ENCODE measurements at places on chromosomes 13 and 19. TPM values are rescaled to one million over a fixed set of nuclear protein-coding genes. Genes with fewer than 3 reads are reported as not detected.

GRCh38 chr13:20182231-20182846, 10.4 kb downstream of the GJB2 start:
- H3K27me3 ChIP-seq, result peaks cover 27% of the 10 kb centered on the region
- no peaks in the 10 kb centered on the region for H3K4me1 ChIP-seq
- H3K36me3 ChIP-seq, result no peaks in the 10 kb centered on the region
- no peak overlapping the region for H3K27ac ChIP-seq
- H3K4me3 ChIP-seq, result no peak overlapping the region

GRCh38 chr19:46972311-46972710, 47.3 kb upstream of the NPAS1 start:
- H3K4me1 ChIP-seq, result peaks cover 53% of the 10 kb centered on the region
- H3K27ac ChIP-seq, result peak overlapping the region; percentile 16
- DNase-seq, result no peak

RGS9BP gene
- total RNA-seq, result 1.6 TPM

GRCh38 chr19:11987405-11988281, 22.8 kb downstream of the ZNF763 start:
- H3K4me3 ChIP-seq, result peak overlapping the region; percentile 84
- H3K27ac ChIP-seq, result peak overlapping the region; percentile 89
- DNase-seq, result peak; percentile 98
- H3K36me3 ChIP-seq, result no peaks in the 10 kb centered on the region

GRCh38 chr13:75704194-75704926, 68.2 kb downstream of the LMO7 start:
- DNase-seq, result no peak
- H3K27ac ChIP-seq, result no peak overlapping the region
- no peak overlapping the region for H3K4me3 ChIP-seq
- no peaks in the 10 kb centered on the region for H3K27me3 ChIP-seq
- no peaks in the 10 kb centered on the region for H3K4me1 ChIP-seq
- H3K36me3 ChIP-seq, result no peaks in the 10 kb centered on the region

HDGFL2 gene
- total RNA-seq, result 40.0 TPM

DNA sequence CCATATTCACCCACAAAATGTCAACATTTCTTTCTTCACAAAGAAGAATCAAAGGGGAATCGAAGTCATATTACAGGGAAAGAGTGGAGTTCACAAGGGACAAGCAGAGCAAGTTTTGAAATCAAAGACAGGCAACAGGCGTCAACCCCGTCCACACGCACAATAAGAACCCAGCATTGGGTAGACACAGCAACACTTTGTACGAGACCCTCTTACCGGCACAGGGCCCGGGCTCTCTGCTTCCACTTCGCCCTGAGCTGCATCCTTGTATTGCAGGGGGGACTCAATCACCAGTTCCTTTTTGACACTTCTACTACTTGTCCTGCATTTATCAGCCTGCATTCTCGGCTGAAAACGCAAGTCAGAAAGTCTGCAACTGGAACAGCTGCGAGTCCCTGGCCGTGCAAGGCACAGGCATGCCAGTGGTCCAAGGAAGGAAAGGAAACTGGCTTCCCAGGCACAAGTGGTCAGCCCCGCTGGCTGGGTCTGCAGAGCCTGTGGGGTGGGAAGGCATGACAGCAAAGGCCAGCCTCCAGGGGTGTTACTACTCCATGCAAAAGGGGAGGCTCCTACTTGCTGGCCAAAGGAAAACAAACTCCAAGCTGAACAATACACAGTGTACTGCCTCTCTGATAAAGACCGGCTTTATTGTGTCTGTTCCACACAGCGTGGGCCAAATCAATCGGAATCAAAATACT, at the start of gene DOCK9:
Gene DOCK9 (minus strand): TSS at position 497 of the 698 bp plus-strand sequence. CDS start 155 bp downstream, at position 342.
- H3K27me3 ChIP-seq, result no peaks in the 10 kb centered on the region
- no peaks in the 10 kb centered on the region for H3K36me3 ChIP-seq
- no peak within 1 kb of the TSS for H3K27ac ChIP-seq
- DNase-seq, result no peak
- H3K4me3 ChIP-seq, result peak within 1 kb of the TSS; percentile 50
- peaks cover 26% of the 10 kb centered on the region for H3K4me1 ChIP-seq

PABPC3 gene
- total RNA-seq, result 0.19 TPM

PTGIR gene
- 4.1 TPM for total RNA-seq

- no peaks in the 10 kb centered on the region for H3K4me1 ChIP-seq
- no peaks in the 10 kb centered on the region for H3K27me3 ChIP-seq
- no peaks in the 10 kb centered on the region for H3K36me3 ChIP-seq
- no peak overlapping the region for H3K27ac ChIP-seq
Observed at GRCh38 chr13:71722206-71722605, 144.8 kb downstream of the DACH1 start.

FUT1 gene
- total RNA-seq, result 1.8 TPM

GRCh38 chr19:9309974-9310446, 372 bp upstream of the ZNF699 start:
- H3K4me1 ChIP-seq, result peaks cover 13% of the 10 kb centered on the region
- H3K36me3 ChIP-seq, result no peaks in the 10 kb centered on the region
- H3K27ac ChIP-seq, result peak overlapping the region; percentile 95

DNA sequence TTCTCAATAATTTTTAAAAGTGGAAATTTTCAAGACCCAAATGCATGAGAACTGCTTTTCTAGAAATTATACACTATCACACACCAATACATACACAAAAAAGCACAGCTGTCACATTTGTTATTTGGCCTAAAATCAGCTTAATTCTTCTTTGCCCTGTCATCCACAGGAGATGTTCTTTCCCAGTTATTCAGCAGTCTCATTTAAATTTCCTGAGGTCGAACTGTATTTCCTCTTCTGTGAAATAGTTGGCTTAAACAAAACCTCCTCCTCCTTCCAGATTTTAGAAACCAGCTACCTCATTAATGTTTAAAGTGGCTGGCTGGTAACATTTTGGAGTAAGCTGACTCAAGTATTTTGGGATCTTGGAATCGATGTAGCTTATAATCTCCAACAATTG, 39.1 kb downstream of the SMAD9 start:
- H3K36me3 ChIP-seq, result no peaks in the 10 kb centered on the region
- no peak for DNase-seq
- H3K4me3 ChIP-seq, result no peak overlapping the region
- no peaks in the 10 kb centered on the region for H3K27me3 ChIP-seq

CD177 gene
- not detected for total RNA-seq

NALCN gene
- total RNA-seq, result 8.3 TPM

GRCh38 chr19:35362261-35363000, 4.2 kb downstream of the FFAR3 start:
- H3K36me3 ChIP-seq, result no peaks in the 10 kb centered on the region
- no peaks in the 10 kb centered on the region for H3K4me1 ChIP-seq
- no peak overlapping the region for H3K4me3 ChIP-seq

- no peak overlapping the region for H3K27ac ChIP-seq
- peaks cover 4% of the 10 kb centered on the region for H3K4me1 ChIP-seq
- peak; percentile 68 for DNase-seq
- peaks cover 18% of the 10 kb centered on the region for H3K36me3 ChIP-seq
Observed at GRCh38 chr19:56155124-56155687, 14.1 kb downstream of the ZNF444 start.

All from adrenal gland (tissue), 19 donors.